ENCODE measurements at places on chromosomes 1 and 21. TPM values are rescaled to one million over a fixed set of nuclear protein-coding genes. Genes with fewer than 3 reads are reported as not detected.

Gene HAO2
- 57.8 TPM for polyA plus RNA-seq

Gene OR2AK2
- not detected for polyA plus RNA-seq

Gene NR0B2
- 1.7 TPM for polyA plus RNA-seq

Gene AVPR1B
- polyA plus RNA-seq: 0.99 TPM

Gene HPCAL4
- 1.7 TPM for polyA plus RNA-seq

DNA sequence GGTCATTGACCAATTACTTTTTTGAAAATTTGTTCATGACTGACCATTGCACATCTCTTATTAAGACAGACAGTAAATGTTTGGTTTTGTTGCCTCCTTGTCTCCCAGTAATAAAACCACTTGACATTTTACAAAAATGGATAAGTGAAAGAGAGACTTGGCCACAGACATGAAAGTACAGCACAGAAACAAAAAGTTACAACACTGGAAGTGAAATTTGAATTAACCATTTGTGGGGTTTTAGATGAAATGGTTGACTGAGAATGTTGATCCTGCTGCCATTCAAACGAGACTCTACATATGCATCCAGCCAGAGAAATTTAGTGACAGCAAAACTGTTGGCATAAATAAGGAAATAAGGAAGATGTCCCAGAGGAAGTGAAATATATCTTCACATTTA is 79.3 kb upstream of the B3GALT2 start:
- DNase-seq: no peak

DNA sequence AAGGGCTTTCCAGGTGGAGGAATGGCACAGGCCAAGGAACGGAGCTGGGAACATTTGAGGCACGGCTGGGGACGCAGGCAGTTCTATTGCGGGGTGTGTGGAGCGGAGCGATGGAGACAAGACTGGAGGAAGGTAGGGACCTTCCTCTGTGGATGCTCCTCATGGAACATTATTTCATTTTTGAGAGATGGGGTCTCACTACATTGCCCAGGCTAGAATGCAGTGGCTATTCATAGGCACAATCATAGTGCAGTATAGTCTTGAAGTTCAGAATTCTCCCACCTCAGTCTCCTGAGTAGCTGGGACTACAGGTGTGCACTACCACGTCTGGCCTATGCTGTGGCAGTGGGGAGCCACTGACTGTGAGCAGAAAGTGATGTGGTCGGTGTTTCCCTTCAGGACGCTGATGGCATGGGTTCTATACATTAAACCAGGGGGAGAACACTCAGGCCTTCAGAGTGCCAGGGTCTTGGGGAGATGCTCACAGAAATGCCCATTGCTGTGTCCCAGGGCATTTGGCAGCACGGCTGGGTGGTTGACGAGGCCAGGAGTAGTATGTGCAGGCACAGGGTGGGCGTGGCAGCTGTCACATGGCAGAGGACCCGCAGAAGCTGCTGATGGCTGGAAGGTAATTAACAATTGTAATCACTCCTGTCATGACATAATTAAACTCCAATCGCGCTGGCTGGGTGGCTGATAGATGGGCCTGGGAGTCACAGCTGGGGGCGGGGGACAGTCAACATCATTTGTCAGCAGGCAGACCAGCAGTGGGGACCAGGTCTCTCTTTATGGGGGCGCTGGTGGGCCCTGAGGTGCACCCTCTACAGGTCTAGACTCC is 40.8 kb upstream of the ACOT11 start:
- DNase-seq: no peak

DNA sequence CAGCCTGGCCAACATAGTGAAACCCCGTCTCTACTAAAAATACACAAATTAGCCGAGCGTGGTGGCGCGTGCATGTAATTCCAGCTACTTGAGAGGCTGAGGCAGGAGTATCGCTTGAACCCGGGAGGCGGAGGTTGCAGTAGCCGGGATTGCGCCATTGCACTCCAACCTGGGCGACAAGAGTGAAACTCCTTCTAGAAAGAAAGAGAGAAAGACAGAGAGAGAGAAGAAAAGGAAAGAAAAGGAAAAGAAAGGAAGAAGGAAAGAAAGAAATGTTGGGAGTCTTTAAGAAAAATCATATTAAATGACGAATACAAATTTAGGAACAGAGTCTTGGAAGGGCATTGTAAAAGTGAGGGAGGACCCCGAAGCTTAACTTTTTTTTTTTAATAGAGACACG is 1.8 kb upstream of the HNRNPR start:
- no peak for DNase-seq

- no peak for DNase-seq
Observed at GRCh38 chr1:208161656-208162375, 82.4 kb downstream of the PLXNA2 start.

GRCh38 chr1:218339267-218339831 is 5.8 kb upstream of the TGFB2 start:
- DNase-seq: no peak

DNA sequence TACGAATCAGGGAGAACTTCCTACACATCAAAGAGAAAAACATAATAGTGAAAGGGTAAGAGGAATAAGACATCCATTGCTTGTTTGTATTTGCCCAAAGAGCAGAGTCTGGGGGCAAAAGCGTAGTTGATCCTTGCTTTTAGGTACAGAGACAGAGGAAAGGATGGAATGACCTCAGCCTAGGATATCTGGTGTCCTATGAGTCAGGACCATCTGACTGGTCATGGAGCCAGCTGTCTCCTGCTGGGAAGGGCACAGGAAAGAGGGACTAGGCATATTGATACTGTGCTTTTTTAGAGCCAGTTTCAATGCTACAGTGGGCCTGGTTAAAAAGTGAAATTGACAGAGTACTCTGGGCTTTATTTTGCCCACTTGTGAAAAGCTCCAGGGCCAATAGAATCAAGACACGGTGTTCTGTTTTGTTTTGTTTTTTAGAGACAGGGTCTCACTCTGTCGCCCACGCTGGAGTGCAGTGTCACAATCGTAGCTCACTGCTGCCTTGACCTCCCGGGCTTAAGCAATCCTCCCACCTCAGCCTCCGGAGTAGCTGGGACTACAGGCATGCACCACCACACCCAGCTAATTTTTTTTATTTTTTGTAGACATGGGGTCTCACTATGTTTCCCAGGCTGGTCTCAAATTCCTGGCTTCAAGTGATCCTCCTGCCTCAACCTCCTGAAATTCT is 3.2 kb downstream of the PLEKHO1 start:
- no peak for DNase-seq

DNA sequence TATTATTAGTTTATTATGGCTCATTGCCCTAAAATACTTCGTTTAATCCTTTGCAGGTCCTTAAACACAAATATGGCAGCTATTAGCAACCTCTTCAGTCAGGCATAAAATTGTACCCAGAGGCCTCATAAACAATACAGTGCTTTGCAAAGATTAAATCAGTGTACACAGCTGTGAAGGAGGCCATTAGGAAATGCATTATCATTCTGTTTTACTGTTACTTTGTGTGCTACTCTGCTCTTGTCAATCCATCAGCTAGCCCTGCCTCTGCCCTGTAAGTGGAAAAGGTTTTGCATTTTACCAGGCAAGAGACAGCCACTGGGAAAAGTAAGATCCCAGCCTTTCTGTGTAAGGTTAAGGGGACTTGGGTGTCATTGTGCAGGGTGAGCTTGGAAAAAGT is 415.7 kb upstream of the DAB1 start:
- no peak for DNase-seq

- DNase-seq: no peak
Observed at GRCh38 chr1:184770181-184770979, 15.7 kb upstream of the EDEM3 start.

DNA sequence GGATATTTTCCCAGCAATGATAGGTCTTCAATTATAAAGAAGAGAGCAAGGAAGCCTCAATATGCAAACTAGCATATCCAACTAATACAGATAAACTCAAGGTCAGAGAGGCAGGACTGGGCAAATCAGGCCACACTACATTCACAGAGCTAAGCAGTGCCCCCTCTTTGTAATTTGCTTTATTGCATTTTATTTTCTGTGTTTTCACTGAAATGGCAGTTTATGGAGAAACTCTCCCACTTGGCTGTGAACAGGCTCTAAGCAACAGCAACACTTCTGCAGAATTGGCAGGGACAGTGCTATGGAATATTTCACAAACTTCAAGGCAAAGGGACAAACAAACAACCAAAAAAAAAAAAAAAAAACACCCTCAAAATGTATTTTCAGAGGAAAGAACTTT is 93.4 kb upstream of the SOD1 start:
- no peak for DNase-seq

DNA sequence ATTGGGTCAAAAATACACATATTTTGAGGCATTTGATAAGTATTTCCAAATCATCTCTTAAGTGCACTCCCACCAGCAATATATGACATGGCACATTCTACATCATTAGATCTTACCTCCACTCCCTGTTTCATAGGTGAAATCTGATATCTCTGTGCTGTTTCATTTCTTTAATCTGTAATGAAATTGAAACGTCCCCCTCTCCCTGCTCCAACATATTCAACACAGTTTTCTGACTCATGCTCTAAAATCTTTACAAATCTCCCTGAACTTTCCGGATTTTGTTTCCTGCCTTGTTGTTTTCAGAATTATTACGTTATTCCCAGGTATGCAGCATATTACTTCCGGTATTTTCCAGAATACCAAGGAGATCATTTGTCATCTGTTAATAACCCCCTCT is 66.1 kb upstream of the AKT3 start:
- no peak for DNase-seq

DNA sequence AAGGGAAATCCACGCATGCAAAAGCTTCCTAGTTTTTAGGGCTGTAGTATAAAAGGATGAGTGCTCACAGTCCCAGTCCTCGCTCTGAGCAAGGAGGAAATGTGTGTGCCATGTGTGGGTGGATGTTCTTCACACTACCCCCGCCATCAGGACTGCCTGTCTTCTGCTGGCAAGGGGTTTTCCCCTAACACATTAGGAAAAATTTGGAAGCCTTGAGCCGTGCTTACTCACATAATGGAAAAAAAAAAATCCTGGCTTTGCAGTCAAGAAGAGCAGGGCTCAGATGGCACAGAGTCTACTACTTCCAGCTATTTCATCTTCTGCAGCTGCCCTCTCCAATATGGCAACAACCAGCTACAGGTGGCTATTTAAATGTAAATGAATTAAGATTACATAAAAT is 363.1 kb downstream of the PLPP3 start:
- DNase-seq: no peak

DNA sequence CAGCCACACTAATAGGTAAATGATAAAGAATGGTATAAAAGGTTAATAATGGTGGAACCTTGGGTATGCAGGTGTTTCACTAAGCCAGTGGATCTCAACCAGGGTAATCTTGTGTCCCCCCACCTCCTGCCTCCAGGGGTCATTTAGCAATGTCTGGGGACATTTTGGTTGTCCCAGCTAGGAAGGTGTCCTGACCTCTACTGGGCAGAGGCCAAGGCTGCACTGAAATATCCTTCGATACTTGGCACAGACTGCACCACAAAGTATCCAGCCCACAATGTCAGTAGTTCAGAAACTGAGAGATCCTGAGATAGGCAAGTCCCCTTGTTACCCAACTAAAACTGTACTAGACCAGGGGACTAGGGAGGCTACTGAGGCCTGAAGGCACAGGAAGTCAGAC is 113.6 kb upstream of the TIAM1 start:
- DNase-seq: no peak

DNA sequence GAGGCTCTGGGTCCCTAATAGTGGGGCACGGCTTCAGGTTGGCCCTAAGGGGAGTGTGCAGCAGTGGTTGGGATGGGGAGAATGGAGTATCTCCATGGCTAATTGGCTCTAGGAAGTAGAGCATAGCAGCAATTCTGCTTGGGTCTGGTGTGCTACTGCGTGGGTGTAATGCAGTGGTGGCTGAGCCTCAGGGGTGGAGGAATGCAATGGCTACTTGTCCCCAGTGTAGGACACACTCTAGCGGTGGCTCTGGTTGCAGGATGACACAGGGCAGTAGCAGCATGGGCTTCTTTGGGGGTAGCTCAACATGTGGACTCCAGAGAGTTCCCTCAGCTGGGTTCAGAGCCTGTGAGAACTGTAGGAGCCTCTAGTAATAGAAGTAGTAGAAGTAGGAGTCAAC is 91.2 kb upstream of the FAM78B start:
- no peak for DNase-seq

DNA sequence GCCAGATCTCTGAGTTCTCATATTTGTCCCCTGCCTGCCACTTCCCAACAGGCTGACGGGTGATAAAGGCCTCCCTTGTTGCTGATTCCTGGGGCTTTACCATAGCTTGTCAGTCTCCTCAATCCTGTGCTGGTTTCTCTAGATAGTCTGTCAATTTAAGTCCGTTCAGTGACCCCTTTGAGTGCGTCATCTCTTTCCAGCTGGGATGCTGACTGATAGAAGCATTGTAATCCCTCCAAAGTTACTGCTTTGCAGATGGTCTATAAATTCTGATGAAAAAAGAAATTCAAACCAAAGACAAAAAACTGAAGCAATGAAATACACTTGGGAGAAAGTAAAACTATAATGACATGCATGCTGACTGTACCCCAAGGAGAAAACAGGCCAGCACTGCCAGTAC is 28.3 kb downstream of the RHOU start:
- DNase-seq: no peak

GRCh38 chr1:248613742-248614141 is 16.2 kb upstream of the OR2T10 start:
- DNase-seq: no peak

Measured in left renal cortex interstitium (tissue), 4 donors.